ENCODE measurements at places on chromosomes 2 and 18.

- DNase-seq, result peak; percentile 66
These were observed 19.6 kb downstream of the UGP2 start for GRCh38 chr2:63861220-63861822.

DNA sequence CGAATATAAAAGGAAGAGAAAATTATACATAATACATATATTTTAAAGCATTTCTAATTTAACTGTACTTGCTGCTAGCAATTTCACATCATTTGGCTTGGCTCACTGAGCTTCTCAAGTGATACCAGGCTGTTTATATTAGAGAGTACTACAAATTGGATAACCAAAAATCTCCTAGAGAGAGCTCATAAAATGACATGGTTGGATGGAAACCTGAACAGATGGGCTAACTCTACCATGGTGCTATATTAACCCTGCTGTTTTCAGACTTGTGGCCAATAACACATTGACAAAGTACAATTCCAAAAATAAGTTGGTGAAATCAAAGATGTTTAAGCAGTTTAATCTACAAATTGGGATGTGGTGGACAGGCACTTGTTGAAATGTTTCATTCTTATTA, 364.4 kb upstream of the GCFC2 start:
- no peak for DNase-seq

GRCh38 chr18:39838831-39839230, 2116.2 kb upstream of the PIK3C3 start:
- DNase-seq, result no peak

DNA sequence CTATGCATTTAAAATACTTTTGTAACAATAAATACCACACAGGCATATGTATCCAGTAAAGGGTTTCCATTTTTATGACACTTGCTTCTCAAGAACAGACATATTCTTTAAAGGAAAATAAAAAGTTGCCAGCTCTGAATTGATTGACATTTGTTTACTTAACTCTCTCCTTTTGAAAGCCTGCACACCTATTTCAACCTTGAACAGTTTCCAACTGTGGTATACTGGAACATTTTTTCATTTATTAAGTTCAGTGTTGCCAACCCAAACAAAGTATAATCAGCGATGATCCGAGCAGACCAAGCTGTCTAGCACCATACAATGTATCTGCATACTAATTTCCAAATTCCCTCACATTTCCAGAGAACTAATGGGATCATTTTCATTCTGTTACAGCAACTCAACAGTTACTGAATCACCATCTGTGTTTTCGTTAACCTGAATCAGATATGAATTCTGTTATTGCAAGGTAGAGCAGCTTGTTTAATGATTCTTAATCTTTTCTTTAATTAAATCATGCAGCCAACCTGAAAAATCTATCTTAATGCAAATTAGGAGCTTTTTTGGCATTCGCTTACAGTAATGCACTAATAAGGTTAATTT, 725.5 kb upstream of the ZEB2 start:
- DNase-seq, result no peak

GRCh38 chr2:118529908-118530599, 317.4 kb downstream of the EN1 start:
- no peak for DNase-seq

DNA sequence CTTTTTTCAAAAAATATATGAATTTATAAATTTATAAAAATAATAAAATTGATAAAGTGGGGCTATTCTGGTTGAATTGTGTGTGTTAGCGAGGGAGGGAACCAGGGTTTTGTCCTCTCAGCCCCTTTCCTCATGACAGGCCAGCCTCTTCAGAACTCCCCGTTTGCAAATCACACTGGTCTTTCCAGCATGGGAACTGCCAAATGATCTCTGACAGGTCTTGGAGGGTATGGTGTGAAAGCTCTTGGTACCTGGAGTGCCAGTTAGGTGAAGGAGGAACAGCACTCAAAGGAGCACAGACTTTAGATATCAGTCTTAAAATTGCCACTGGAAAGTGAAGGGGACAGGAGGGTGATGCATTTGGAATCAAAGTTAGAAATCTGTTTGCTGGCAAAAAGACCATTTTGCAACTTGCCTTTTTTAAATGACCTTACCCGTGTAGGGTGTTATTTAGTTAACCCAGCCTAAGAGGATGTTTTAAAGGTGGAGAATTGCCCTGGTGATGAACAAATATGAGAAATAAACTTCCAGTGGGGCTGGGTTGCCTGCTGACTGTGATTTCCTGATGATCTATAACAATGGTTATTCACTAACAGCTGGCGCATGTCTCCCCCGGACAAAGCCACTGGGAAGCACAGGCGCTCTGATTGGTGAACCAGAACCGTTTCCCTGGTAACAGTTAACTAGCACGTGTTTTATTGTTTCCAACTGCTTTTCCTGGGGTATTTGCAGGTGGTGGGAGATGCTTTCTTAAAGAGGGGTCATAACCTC, 85.3 kb upstream of the EFEMP1 start:
- no peak for DNase-seq

- DNase-seq, result no peak
These were observed 1556.8 kb upstream of the SLC39A10 start for GRCh38 chr2:194100201-194100600.

GRCh38 chr2:196335221-196335634, 163.8 kb upstream of the STK17B start:
- no peak for DNase-seq

DNA sequence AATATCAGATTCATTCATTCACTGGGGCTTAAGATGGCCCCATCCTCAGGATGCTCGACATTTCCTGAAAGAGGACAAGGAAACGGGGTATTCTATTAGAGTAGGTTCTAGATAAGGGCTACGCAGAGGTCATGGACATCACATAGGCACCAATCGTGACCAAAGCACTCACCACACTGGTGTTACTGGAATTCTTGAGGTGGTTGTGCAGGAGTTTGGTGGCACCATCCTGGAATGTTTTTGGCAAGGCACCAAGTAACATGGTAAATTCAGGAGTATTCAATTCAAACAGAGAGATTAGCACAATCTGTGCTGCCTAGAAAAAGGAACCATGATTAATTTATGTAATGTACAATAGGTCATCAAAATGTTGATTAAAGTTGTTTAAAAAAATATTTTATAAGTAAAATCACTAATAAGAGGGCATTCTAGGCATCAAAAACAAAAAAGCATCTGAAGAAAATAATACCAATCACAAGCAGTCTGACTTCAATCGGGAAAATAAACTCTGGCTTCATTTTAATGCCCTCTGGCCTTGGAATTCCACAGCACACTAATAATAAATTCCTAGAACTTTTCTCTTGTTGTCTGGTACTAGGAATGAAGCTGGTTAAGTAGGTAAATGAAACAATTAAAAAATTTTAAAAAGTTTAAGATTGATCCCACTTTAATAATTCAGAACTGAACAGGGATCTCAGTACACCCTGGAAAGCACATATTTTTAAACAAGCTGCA, 102.8 kb upstream of the TFCP2L1 start:
- DNase-seq, result no peak

GRCh38 chr2:105888625-105889024, 143.9 kb downstream of the NCK2 start:
- DNase-seq, result no peak

GRCh38 chr2:40435426-40436092, 16.3 kb downstream of the SLC8A1 start:
- no peak for DNase-seq

DNA sequence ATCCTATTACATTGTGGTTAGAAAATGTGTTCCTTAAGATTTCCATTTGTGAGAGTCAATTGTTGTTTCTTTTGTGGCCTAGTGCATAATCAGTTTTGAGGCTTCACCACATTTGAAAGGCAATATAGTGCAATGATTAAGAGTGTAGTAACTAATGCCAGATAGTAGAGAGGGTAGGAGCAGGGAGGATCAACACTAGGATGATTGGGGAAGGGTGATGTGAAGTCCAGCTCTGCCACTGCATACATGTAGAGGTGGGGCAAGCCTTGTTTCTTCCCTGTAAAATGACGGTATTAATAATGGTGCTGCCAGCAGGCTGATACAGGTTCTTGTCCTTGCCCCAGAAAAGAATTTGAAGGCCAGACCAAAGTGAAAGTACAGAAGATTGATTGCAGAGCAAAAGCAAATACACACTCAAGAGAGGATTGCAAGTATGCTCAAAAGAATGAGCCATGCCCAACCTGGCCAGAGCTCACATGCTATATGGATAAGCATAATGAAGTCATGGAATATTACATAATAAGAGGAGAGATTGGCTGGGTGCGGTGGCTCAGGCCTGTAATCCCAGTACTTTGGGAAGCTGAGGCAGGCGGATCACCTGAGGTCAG, 8.0 kb downstream of the SP100 start:
- DNase-seq, result no peak

GRCh38 chr2:217325251-217325650, 465.4 kb upstream of the TNP1 start:
- DNase-seq, result no peak

GRCh38 chr2:172169611-172170010, 66.9 kb upstream of the DLX2 start:
- no peak for DNase-seq

DNA sequence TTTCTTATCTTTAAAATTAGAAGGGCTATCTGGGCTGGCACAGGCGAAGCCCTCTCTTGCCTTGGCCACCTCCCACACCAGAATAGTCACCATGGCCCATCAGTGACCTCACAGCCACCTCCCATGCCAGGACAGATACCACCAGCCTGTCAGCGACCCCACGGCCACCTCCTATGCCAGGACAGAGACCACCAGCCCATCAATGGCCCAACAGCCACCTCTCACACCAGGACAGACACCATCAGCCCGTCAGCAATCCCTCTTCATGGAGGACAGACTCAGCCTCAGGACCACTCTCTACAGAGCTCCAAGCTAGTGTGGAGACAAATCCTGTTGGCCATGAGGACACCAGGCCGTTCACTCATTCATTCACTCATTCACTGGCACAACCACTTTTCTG, 74.6 kb downstream of the ASB1 start:
- no peak for DNase-seq

GRCh38 chr2:105925390-105925789, 180.7 kb downstream of the NCK2 start:
- no peak for DNase-seq

DNA sequence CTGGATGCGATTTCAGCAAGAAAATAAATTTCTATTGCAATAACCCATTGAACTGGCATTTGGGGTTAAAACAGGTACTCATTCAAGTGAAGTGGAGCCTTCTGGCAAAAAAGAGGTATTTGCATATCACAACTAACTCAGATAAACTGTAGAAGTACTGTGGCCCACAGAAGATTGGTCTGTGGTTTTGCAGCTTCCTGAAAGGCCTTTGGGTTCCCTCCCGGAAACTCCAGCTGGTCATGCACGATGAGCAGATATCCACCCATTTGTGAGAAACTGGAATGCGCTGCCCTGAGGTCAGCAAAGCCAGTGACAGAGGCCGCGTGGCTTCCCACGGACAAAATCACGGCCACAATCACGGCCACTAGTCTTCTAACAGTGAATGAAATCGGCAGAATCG, 106.3 kb downstream of the EPHA4 start:
- peak; percentile 5 for DNase-seq

GRCh38 chr2:118851650-118852049, 4.2 kb upstream of the EN1 start:
- DNase-seq, result no peak

- no peak for DNase-seq
These were observed 478.5 kb upstream of the ID2 start for GRCh38 chr2:8203364-8203763.

DNA sequence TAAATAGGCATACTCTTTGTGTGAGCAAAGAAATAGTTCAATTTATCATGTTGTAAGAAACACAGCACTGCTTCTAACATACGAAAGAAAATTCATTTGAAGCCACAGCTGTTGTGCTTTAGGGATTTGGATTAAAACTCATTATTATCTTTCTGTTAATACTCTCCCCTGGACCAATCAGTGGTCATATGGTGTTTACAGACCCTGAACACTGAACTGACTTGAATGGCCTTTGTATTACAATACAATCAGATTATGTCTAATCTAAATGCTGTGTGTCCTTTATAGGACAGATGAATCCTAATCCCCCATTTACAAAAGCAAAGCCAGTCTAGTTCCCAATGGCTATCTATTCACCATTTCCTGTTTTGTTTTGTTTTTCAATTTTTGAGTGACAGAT, 36.5 kb downstream of the ZNF385B start:
- no peak for DNase-seq

- no peak for DNase-seq
These were observed 94.1 kb downstream of the ANKRD44 start for GRCh38 chr2:197216361-197216979.

DNA sequence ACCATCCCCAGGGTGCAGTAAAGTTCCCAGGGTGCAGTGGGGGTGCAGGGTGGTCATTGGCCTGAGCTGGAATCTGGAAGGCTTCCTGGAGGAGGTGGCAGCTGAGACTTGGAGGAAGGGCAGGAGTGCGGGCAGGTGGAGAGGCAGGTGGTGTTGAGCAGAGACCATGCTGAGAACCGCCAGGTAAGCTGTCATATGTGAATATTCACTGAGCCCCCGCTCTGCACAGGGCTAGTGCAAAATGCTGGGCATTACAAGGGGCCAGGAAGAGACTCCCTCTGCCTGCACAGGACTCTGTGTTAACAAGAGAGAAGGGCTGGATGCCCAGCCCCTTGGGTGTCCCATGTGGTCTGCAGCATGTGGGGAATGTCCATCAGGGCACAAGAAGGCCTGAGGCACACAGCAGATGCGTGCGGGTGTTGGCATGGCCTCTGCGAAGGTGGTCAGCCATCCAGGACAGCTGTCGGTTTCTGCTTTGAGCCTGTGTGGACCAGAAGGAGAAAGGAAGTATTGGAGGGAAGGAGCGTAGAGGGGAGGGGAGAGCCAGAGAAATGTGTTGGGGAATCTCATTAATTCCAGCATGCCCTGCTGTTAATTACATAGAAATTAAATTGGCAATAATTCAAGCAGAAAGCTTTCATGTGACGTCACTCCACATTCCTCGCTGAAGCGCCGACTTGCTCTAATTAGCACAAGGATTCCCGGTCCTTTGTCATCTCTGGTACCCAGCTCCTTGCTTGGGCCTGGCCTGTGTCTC, 62.8 kb upstream of the OTOS start:
- no peak for DNase-seq

DNA sequence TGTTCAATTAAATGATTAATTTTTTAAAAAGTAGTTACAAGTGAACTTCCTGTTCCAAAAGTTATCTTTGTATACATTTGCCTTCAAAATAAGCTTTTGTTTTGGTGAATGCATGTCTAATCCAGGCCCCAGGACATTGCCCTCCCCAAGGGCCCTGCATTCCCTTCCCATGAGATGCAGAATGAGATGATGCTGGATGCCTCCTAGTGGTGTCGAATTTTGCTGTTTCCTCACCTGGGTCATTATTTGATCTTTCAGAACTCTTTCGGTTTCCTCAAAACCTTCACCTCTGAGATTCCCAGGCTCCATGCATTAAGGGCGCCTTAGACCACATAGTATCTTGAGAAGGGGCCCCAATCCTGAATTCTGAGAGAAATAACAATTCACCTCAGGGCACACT, 728.8 kb downstream of the CNTNAP5 start:
- no peak for DNase-seq

- no peak for DNase-seq
These were observed 8.0 kb downstream of the RSAD2 start for GRCh38 chr2:6885551-6885950.

DNA sequence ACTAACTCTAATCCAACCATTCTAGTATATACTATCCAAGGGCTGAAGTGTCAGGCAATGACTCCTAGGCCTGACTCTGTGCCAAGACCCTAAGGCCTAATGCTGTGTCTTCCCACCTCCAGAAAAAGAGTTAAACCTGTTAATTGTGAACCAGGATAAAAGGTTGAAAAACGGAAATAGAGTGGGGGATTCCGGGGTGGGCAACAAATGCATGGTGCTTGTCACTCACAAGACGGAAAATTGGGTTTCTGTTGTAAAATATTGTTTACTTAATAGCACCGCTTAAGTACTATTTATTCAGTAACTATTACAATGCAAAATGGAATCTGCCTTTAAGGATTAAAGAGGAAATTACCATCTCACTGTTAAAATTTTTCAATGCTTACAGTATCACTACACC, 3.2 kb downstream of the STK17B start:
- DNase-seq, result no peak

All from central memory CD4-positive, alpha-beta T cell (primary cell).